BE2C (cell line): ENCODE measurements at places on chromosomes 1 and 21.

- DNase-seq = no peak
These were observed 107.0 kb downstream of the TGFBR3 start for GRCh38 chr1:91778964-91779363.

- DNase-seq = no peak
These were observed 32.2 kb downstream of the KLHDC7A start for GRCh38 chr1:18512883-18513282.

DNA sequence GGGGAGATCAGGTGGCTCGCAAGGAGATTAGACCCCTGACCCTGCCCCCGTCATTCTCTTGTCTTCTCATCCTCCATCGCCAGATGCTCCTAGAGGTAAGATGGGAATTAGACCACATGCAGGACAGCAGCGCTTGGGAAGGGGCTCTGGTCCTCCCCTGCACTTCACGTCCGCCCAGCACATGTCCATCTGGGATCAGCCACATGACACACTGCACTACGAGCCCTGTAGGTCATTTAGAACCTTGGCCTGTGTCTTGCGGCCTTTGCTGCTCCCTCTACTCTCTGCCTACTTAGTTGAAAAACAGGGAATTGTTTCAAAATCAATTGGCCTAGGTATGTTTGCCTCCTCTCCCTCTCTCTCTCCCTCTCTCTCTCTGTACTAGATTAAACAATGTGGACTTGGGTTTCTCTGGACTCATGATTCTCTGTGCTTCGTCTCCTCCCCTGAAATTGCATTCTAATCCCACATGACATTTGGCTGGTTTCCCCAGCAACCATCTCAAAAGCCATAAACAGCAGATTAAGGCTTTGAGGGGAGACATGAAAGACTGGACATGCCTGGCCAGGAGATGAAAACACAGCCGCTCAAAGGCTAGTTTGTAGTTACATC lies 3.8 kb upstream of the NCMAP start:
- no peak for DNase-seq

DNA sequence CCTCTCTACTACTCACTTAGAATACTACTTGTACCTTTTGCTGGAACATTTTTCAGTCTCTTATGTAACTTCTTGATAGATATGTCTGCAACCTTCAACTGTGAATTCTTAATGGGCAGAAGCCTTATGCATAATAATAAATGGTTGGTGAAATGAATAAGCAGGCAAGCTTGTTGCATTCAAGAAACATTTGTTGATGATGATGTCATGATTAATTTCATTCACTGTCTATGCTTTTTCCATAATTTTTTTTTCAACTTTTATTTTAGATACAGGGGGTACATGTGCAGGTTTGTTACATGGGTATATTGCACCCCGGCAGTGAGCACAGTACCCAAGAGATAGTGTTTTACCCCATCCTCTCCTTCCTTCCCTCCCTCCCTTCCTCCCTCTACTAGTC lies 48.0 kb downstream of the SIPA1L2 start:
- no peak for DNase-seq

- DNase-seq = peak; percentile 26
These were observed 13.1 kb downstream of the EVA1C start for GRCh38 chr21:32425628-32426027.
